Activated gamma-delta T cell (primary cell): ENCODE measurements at places on chromosomes 12 and 14.

DNA sequence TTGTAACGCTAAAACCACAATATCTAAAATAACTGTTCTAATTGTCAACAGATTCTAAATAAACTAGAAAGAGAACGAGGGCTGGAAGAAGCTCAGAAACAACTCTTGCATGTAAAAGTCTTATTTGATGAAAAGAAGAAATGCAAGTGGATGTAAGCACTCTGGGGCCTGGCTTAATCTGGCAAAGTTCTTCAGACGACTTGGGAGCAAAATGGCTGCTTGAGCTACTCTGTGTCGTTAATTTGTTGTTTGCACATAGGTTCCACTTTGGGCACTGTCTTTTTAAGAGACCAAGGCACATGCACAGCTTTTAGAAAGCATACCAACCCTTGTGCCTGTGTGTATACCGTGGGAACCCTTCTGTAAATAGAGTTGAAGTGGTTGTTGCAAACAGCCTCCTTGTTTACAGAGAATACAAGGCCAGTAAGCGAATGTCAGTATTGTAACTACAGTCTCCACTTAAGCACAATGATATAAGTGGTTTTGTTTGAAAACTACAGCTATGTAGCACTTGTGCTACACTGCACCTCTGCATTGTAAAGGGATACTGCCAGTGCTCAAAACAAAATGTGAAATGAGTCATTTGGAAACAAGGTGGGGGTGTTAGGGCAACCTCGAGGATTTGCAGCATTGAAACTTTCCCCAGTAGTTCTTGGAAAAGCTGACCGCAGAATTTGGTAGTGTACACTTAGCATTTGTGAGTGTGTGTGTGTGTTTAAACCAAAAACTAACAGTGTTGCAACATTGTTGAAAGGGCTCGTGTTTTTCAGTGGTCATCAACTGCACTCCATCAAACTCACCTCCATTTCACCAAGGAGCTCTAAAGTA is 154.3 kb downstream of the CEP83 start:
- no peak for DNase-seq

GRCh38 chr14:54781961-54782750 is 120.5 kb downstream of the GCH1 start:
- no peak for DNase-seq

GRCh38 chr14:104478656-104479055 is 100.9 kb upstream of the C14orf180 start:
- DNase-seq: no peak

DNA sequence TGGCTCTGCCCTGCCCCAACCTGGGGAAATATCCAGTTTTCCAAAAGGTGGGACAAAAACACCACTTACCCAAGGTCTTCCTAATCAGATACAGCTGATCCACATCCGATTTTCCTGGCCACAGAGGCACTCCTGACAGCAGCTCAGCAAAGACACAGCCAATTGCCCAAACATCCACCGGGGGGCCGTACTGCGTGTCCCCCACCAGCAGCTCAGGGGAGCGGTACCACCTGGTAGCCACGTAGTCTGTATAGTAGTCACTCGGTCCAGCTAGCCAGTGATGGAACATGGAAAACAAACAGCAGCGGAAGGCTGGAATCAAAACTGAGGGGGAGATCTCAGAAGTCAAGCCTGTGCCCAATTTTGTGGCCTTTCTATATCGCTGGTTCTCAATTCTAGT is 28.8 kb downstream of the DMAC2L start:
- DNase-seq: no peak

GRCh38 chr14:79638672-79639266 is 572.5 kb downstream of the DIO2 start:
- DNase-seq: no peak

DNA sequence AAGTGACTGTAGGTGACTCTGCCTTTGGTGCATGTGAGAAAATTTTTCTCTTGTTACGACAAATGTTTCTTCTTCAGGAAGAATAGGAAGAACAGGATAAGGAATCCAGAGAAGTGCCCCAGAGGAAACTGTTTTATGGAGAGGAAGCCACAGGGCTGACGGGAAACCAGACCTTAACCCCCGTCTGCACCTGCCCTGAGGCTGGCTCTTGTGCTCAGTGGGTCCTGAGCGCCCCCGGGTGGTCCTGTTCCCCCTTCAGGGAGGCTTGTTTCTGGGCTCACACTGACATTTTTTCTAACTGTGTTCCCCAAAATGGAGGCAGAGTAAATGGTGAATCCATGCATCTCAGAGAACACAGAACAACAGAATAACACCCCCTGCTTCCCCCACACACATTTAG is 691.8 kb downstream of the TMEM121 start:
- DNase-seq: no peak

DNA sequence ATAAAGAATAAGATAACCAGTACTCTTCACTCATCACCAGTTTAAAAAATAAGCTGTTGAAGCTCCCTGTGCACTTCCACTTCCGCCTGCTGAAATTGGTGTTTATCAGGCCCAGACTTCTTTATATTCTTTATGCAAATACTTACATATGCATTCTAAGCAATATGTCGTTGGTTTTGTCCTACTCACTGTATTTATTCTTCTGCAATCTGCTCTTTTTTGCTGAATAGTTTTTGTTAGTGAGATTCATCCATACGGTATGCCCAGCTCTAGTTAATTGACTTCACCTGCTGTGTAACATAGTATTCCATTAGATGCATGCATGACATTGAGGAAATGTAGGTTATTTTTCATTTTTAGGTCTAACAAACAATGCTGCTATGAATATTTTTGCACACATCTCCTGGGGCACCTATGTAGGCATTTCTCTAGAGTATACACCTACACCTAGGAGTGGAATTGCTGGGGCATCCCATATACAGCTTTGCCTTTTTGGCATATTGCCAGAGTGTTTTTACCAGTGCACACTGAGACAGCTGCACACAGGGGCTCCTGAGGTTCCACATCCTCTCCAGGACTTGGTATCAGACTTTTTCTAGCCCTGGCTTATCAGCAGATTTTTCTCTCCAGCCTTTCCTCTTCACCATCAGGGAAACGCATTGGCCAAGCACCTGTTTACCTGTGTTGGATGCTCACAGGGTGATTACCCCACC is 1.0 kb upstream of the NRIP2 start:
- DNase-seq: no peak

DNA sequence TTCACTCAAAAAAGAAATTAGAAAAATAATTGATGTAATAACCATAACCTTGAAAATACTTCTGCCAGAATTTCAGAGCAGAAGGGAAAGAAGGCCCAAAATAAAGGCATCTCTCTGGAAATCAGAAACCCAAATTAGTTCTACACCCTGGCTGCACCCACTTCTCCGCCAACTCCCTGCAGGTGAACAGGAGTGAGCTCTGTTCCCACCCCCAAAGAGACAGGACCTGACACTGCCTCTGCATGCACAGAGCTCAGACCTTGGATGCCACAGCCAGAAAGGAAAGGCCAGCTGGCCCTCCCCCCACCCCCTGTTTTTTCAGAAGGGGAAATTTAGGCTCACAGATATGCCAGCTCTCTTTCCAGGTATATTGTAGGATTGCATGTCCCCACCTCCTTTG is 228.2 kb downstream of the BCL11B start:
- DNase-seq: no peak

GRCh38 chr12:51823875-51824565 is 24.5 kb downstream of the FIGNL2 start:
- DNase-seq: no peak

DNA sequence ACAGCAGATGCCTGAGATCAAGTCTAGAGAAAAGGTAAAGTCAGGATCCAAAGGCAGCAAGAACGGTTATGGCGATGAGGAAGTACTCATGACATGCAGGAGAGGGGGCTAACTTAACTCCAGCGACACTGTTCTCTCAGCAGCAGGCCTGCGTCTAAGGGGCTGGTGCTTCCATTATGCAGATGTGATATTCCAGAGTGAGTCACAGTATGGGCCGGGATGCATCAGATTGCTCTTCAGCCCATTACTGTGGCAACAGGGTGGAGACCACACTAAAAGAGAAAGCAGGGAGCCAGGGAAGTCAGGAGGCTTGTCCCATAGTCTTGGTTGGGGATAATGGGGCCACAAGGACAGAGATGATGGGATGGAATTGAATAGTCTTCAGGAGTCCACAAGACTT is 151.8 kb upstream of the NTF3 start:
- no peak for DNase-seq

- no peak for DNase-seq
These were observed 11.6 kb downstream of the ZNF219 start for GRCh38 chr14:21086908-21087293.

DNA sequence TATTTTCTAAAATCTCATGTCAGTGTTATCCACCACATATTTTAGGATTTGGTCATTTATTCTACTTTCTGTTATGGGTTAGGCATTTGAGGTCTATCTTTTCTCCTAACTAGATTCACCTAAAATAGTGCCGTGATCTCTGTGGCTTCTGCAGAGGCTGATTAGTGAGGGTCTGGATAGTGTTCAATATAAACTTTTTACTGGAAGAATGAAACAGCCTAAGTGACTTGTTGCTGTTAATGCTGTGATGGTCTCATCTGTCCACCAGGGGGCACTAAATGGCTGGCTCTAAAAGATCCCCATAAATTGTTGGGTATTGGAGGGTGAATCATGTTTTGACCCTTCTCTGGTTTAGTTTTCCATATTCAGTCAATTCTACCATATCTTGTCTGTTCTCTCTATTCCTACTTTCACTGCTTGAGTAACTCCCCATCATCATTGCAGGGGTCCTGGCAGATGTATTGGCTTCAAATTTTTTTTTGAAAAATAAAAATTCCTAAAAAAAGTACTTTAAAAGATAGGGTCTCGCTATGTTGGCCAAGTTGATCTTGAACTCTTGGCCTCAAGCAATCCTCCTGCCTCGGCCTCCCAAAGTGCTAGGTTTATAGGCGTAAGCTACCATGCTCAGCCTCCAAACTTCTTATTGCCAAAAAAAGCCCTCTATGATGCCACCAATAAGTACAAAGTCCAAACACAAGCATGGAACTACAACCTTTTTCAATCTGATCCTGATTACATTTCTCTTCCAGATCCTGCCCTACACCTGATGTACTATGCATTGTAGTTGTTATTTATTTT is 6.9 kb downstream of the PABPN1 start:
- DNase-seq: no peak

- no peak for DNase-seq
These were observed 1.5 kb downstream of the CAPRIN2 start for GRCh38 chr12:30753233-30753632.

GRCh38 chr14:30808576-30808975 is 65.8 kb upstream of the COCH start:
- no peak for DNase-seq

GRCh38 chr14:35687335-35687939 is 121.7 kb downstream of the RALGAPA1 start:
- no peak for DNase-seq

DNA sequence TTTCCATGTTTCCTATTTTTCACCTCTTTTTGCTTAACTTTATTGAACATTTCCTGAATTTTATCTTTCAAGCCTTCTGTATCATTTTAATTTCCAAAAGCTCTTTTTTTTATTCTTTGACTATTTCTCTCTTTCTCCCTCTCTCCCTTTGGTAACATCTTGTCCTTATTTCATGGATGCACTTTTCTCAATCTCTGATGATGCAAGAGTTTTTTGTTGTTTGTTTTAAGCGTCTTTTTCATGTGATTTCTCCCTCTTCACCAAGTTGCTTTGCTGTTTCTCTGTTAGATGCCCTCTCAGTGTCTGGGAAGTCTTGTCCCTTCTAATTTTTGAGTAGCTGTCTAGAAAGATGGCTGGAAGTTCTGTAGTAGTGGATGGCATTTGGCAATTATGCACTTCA is 62.6 kb downstream of the ANO6 start:
- DNase-seq: no peak

GRCh38 chr14:56087671-56088471 is 30.3 kb upstream of the PELI2 start:
- no peak for DNase-seq

GRCh38 chr14:104998801-104999200 is 13.2 kb downstream of the CLBA1 start:
- DNase-seq: no peak

GRCh38 chr12:3317481-3317815 is 173.6 kb upstream of the PRMT8 start:
- no peak for DNase-seq

DNA sequence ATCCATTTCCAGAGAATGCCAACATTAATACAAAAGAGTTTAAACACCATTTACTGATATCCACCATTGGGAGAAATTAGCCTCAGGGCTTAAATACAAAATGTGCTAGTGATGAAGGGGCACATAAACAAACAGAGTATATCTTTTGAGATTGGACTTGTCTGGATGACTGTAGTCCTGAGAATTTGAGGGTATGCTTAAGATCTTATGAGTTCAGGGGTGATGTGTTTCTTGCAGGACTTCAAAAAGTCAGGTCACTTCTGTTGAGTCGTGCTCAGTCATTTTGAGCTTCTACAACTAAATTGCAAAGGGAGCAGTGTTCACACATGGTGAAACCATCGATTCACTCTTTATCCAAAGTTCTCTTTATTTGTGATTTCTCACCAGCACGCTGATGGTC is 425.7 kb downstream of the ATP23 start:
- DNase-seq: no peak

- DNase-seq: no peak
These were observed 4.5 kb downstream of the SLC11A2 start for GRCh38 chr12:51021694-51022093.
